ENCODE measurements at places on chromosomes 7 and 10.

GRCh38 chr7:52720856-52721255 is 314.6 kb upstream of the POM121L12 start:
- DNase-seq = no peak

- DNase-seq = no peak
These were observed 4.9 kb upstream of the SRI start for GRCh38 chr7:88224601-88225275.

GRCh38 chr10:99975942-99976809 is 33.6 kb downstream of the DNMBP start:
- DNase-seq = no peak

GRCh38 chr7:22542254-22542653 is 42.3 kb upstream of the STEAP1B start:
- DNase-seq = no peak

GRCh38 chr10:18860631-18861240 is 187.9 kb upstream of the MALRD1 start:
- no peak for DNase-seq

DNA sequence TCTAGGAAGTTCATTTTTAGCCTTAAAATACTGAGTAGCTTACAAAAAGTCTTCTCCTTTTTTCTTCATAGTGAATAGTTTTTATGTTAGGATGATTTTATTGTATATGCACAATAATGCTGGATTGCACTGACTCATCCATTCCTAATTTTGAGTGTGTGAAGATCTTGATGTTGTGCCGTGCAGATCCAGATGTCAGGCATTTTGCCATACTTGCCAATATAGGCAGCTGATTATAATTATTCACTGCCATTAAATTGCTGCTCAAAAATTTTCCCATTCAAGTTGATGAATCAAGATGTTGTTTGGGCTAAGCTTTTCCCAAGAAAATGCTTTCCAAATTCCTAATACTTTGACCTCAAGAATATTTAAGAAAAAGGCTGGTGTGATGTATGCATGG is 218.3 kb downstream of the AHR start:
- no peak for DNase-seq

DNA sequence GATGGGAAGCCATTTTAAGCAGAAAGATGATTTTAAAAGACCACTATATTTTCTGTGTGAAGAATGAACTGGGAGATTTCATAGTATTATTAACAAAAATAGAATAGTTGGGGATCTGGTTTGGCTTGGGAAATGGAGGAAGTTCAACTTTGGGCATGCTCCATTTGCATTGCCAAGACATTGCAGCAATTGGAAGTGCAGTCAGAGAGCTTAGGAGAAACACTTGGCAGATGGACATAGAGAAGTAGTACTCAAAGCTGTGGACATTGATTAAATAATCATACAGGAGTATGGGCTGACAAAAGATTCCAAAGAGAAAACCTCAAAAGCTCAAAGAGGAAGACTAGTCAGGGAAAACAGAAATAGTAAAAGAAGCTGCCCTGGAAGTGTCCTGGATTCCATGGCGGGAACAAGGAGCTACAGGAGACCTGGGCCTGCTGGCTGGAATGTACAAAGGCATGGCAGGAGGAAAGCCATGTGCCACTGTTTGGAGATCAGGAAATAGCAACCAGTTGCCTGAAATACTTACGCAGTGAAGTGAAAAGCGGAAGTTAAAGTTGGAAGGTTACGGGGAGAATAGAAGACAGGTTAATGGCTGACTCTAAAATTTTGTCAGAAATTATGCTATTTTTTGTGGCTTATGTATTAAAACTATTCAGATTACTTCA is 93.6 kb upstream of the MXI1 start:
- no peak for DNase-seq

DNA sequence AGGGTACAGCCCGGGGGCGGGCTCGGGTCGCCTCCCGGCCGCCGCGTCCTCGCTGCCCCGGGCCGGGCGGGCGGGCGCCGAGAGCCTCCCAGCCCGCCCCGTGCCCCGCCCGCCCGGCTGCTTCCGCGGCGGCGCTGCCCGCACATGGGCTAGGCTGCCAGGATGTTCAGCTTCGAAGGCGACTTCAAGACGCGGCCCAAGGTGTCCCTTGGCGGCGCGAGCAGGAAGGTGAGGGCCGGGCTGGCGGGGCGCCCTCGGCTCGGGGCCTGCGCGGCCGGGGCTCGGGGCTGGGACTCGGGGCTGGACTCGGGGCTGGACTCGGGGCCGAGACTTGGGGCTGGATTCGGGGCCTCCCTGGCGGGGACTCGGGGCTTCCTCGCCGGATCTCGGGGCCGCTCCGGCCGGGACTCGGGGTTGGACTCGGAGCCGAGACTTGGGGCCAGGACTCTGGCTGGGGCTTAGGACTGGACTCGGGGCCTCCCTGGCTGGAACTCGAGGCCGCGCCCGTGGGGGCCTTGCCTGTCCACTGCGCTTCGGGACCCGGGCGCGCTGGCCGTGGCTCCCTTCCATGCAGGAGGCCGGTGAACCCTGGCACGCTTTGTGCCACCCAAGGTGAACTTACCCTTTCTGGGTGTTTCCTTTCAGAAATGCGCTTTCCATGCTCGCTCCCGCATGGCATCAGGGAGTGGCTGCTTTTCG is 534 bp downstream of the UBE3C start:
- no peak for DNase-seq

DNA sequence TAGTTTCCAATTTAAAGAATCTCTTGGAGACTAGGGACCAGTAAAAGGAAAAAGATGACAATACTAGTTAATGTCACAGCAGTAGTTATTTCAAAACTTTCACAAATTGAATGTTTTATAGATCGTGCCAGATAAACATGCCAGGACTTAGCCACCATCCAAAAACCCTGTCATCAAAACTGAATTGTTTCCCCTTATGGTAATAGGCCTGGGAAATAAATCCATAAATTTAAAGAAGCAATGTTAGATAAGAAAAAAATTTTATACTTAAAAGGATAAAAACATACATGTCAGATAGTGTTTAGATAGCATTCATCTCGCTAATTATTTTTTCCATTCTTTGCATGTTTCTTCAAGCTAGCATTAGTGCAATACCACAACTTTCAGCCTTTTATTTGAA is 71.2 kb downstream of the SUGCT start:
- DNase-seq = no peak

DNA sequence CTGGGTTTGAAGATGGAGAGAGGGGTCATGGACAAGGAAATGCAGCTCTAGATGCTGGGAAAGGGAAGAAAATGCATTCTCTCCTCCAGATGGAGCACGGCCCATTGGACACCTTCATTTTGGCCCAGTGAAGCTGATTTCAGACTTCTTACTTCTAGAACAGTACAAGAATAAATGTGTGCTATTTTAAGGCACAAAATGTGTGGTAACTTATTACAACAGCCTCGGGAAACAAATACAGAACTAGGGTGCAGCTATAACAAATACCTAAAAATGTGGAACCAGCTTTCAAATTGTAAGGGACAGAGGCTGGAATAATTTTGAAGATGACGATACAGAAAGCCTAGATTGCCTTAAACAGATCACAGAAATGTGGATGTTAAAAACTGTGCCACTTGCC is 54.1 kb downstream of the CYTH3 start:
- DNase-seq = no peak

GRCh38 chr7:124918662-124919061 is 11.0 kb downstream of the POT1 start:
- DNase-seq = no peak
